ENCODE measurements at places on chromosomes 6 and 20. TPM values are rescaled to one million over a fixed set of nuclear protein-coding genes. Genes with fewer than 3 reads are reported as not detected.
A peak's percentile ranks its signal among the peaks of the same experiment; 100 is the strongest.

Gene SPATS1
- total RNA-seq = not detected

DNA sequence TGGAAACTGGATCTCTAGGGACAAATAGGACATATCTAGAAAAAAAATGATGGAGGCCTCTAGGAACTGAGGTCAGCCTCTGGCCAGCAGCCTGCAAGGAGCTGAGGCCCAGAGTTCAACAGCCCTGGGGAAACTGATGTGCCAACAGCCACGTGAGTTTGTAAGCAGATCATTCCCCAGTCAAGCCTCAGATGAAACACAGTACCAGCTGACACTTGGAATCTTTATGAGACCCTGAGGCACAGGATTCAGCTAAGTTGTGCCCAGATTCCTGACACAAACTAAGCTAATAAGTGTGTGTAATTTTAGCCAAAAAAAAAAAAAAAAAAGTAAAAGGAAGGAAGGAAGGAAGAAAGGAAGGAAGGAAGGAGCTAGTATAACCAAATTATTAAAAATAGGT lies 1059.8 kb upstream of the MAP3K7 start:
- no peak for DNase-seq

DNA sequence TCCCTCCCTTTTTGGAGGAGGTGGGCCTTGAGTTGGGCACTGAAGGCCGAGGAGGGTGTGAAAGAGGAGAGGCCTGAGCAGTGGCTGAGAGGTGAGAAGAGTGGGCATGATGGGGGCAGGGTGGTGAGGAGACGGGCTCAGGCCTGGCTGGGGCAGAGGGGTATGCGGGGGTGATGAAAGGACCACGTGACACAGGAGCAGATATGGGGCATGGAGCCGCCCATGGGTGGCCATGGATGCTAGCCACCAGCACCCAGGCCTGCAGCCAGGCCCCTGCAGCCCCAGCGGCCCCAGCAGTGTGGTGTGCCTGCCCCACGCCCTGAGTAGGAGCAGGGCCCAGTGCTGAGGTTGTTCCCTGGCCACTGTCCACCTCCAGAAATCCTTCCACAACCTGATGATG lies 26.5 kb downstream of the UQCC2 start:
- DNase-seq = no peak

DNA sequence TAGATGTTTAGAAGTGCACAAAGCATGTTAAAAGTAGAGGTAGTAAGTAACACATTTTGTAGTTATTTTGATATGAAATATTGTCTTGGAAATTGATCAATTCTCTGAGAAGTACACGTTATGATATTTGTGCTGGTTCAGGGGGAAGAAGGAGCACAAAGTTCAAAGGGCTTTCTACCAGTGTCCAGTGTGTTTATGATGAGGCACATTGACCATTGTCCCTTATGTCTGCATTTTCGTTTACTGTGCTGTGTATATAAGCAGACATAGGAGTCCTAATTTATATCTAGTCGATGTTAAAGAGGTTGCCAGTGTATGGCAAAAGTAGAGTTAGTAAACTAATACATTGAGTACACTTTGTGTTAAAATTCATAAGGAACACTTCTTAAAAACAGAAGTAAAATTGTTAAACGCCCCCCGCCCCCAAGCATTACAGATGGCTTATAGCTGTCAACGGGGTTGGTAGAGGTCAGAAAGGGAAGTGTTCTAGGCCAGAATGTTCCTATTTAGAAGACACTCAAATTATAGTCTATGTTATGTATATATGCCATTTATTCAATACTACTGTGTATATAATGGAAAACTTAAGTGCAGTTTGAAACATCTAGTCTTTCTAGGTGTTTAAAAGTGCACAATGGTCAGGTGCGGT lies 13.3 kb upstream of the HMGN4 start:
- DNase-seq = no peak

DNA sequence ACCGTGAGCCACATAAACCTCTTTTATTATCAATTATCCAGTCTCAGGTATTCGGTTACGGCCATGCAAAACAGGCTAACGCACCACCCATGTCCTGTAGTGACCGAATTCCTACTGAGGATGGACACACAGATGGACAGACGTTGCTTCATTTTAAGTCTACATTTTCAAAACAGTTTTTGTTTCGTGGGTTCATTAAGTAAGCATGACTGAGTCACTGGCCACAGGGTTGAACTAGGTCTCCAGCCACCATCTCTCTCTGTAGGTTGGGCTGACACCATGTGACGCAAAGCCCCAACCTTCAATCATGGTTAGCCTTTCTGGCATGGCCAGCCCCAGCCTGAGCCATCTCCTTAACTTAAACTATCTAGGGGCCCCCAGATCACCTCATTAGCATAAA lies 110.0 kb upstream of the SLC22A23 start:
- no peak for DNase-seq

Gene COL21A1
- total RNA-seq = not detected

DNA sequence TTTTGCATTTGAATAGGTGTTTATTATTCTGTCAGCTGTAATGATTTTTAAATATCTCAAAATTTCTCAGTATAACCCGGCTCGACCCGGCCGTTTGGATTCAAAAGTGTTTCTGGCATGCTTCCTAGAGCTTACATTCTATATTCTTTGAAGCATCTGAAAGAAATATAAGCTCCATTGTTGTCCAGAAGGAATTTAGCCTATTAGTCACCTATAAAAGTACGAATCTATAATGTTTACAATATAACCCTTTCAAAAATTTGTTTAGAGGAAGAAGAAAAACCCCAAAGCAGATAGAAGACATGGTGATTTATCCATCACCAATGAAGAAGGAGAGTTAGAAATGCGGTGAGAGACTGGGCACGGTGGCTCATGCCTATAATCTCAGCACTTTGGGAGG lies 22.3 kb upstream of the HECA start:
- DNase-seq = no peak

DNA sequence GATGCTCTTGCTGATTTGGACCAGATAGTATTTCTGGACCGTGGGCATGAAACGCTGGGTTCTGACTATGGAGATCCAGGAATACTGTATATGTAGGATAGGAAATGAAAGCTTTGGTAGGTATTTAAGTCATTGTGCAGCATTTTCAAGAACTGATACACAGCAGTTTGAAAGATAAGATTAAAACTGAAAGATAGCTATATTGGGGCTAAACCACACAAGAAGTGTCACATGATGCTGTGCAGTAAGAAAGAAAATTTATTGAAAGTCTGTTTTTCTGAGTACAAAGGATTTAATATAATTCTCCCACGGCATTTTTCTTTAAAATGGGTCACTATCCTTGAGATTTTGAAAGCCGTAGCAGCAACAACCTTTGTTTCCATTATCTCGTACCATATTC lies 305 bp downstream of the IL17A start:
- no peak for DNase-seq

DNA sequence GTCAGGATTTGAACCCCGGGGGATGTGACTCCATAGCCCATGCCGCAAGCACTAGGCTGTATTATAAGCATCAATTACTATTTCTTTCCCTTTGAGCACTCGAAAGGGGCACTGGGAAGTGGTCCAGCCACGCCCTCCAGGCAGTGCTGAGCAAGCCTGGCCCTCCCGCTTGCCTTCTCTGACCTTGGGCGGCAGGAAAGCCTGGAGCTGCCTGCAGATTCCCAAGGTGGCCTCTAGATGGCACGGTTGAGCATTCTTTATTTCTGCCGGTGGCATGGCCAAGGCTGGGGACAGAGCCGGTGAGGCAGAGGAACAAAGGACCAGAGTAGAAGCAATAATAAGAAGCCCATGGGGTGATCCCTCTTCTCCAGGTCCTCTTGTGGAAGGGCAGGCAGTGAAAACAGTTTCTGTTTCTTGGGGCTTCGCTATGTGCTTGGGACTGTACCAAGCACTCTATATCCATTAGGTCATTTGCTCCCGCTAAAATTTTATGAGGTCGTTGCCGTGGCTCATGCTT lies 32.0 kb downstream of the ARHGAP40 start:
- peak; percentile 57 for DNase-seq
